ENCODE measurements at places on chromosomes 2 and 18.
A peak's percentile ranks its signal among the peaks of the same experiment; 100 is the strongest.

DNA sequence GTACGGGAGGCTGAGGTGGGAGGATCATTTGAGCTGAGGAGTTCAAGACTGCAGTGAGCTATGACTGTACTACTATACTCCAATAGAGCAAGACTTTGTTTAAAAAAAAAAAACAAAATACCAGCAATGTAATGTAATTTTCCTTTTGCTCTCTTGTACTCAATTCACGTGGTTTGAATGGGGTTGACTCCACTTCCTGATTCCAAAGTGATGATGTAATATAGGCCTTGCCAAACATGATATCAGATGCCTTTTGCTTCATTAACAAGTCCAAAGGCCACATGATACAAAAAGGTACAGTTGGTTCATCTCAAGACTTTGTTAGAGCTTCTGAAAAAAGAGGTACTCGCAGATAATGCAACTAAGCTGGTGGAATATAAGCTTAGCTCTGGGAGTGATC, 321.8 kb downstream of the ZEB2 start:
- DNase-seq = no peak

GRCh38 chr18:9872823-9873222, 12.9 kb upstream of the TXNDC2 start:
- no peak for DNase-seq

DNA sequence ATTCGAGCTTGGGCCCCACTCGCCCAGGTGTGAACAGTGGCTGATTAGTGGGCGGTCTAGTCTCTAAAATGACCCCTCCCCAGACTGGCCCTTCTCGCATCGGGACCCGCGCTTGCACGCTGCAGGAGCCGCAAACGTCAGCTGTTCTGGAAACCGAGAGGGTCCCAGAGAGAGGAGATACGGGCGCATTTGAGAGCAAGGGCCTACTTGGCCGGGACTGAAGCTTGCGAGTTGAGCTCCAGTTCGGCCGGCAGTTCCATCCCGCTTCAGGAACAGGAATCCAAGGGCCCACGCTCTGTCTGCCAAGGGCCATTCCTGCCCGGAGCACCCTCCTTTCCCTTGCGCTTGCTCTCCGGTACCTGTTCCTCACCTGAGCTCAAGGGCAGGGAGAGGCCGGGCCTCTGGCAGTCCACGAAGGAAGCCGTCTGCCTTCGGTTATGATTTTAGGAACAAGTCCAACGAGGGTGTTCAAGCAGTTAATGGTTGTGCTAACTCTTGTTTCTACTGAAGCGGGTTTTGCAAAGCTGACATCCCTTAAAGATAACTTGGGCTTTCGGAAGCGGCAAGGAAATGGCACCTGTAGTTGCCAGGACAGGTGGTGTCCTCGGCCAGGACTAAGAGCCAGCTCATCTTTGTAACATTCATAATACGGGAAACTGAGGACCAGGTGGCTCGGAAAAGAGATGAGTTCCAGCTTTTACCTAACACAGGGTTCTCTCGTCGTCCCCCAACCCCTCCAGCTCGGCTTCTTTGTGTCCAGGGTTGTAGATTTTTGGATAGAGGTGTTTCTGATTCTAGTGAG, 3.9 kb upstream of the DLX1 start:
- DNase-seq = no peak

GRCh38 chr2:165162466-165162865, 41.4 kb downstream of the SCN3A start:
- DNase-seq = no peak

DNA sequence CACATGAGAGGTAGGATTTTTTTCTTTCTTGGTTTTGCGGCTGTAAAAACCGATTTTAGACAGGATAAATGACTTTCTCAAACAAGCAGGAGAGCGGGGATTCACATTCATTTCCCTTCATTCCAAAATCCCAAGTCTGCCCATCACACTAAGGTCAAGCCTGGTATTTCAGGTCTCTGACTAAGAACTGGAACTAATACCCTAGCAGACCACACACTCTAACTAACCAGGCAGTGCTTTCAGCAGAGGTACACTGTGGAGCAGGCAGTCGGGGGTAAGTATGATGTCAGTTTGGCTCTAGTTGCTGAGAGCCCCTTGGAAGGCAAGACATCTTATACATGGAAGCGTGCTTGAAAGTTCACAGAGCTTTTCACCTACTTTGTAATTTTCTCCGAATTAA, 128.1 kb upstream of the LHCGR start:
- DNase-seq = no peak

DNA sequence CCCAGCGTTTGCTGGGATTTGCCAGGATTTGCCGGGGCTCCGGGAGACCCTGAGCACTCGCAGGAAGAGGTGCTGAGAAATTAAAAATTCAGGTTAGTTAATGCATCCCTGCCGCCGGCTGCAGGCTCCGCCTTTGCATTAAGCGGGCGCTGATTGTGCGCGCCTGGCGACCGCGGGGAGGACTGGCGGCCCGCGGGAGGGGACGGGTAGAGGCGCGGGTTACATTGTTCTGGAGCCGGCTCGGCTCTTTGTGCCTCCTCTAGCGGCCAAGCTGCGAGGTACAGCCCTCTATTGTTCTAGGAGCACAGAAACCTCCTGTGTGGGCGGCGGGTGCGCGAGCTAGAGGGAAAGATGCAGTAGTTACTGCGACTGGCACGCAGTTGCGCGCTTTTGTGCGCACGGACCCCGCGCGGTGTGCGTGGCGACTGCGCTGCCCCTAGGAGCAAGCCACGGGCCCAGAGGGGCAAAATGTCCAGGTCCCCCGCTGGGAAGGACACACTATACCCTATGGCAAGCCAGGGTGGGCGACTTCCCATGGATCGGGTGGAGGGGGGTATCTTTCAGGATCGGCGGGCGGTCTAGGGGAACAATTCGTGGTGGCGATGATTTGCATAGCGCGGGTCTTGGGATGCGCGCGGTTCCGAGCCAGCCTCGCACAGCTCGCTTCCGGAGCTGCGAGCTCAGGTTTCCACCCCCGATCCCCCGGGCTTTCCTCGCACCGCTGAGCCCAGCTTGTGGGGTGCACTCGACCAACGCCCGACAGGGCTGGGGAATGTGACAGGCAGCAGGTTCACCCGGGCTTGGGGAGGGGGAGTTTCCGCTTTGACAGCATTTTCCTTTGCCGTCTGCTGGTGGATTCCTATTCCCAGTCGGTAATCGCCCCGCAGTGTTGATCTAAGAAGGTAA, 2.8 kb downstream of the ONECUT2 start:
- DNase-seq = peak; percentile 79
